Stomach (tissue), 19 donors: ENCODE measurements at places on chromosomes 11 and 22. TPM values are rescaled to one million over a fixed set of nuclear protein-coding genes. Genes with fewer than 3 reads are reported as not detected.

GRCh38 chr11:34214961-34215805 is 109.8 kb downstream of the NAT10 start:
- DNase-seq = no peak

- no peak for DNase-seq
These were observed 511.1 kb downstream of the SOX6 start for GRCh38 chr11:15845261-15845660.

The VWA5A gene
- 34.4 TPM for total RNA-seq

- peak; percentile 88 for DNase-seq
These were observed 3.6 kb downstream of the BCL9L start for GRCh38 chr11:118921929-118922744.

GRCh38 chr22:30025221-30025620 is 55.0 kb upstream of the HORMAD2 start:
- DNase-seq = no peak

DNA sequence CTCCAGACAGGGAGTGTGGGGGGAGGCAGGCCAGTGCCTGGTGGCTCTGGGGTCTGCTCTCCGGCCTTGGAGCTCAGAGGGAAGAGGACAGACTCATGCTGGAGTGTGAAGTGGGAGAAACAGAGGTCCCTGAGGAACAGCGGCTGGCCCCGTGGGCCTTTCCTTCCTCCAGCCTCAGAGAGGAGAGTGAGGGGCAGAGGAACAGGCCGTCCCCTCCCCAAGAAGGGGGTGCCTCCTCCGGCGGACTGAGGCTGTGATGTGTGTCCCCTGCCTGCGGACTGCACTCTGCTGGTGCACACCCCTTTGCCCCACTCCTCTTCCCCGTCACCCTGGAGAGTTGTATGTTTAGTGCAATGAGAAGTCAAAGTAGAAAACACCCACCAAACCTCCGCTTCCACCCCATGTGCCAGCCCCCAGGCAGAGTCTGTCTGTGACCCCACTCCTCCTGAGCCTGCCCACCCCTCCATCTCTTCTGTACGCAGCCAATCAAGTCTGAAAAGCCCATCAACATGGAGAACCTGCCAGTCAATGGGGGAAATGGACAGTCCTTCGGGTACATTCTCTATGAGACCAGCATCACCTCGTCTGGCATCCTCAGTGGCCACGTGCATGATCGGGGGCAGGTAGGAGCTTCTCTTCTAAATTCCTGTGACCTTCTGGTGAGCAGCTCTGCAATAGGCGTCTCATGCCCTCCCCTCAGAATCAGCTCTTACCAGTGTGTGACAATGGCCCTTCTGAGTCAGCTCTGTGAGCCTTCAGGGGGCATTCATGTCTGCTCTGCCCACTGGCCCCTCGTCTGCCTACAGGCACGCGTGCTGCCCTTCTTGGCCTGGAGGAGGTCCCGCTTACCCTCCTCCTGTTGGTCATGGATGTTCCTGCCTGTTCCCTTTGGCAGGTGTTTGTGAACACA is 39.0 kb downstream of the GLB1L2 start:
- DNase-seq = no peak

DNA sequence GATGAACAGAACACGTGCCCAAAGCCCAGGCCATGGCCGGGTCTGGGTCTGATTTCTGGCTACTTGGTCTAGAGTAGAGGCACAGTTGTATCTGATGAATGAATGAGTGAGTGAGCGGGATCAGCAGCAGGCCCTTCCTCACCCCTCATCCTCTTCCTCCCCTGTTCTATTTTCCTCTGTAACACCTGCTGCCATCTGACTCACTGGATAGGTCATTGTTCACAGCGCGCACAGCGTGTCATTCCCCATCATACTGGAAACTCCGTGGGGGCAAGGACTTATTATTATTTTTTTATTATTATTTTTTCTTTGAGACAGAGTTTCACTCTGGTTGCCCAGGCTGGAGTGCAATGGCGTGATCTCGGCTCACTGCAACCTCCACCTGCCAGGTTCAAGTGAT is 13.9 kb downstream of the NCF4 start:
- DNase-seq = no peak

DNA sequence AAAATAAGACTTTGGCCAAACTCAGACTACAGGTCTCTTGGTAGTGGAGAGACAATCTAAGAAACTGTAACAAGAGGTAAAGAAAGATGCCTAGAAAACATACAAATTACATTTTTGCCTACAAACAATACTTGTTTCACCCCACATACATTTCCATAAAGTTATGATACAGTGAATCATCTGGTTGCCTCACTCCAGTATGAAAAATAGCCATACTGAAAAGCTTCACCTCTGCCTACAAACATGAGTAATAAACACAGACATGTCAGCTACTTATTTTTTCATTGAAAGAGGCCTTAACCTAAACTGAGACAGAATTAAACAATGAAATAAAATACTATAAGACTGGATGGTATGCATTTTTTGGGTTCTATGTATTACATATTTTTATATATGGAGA is 1463.0 kb downstream of the FAM181B start:
- DNase-seq = no peak

DNA sequence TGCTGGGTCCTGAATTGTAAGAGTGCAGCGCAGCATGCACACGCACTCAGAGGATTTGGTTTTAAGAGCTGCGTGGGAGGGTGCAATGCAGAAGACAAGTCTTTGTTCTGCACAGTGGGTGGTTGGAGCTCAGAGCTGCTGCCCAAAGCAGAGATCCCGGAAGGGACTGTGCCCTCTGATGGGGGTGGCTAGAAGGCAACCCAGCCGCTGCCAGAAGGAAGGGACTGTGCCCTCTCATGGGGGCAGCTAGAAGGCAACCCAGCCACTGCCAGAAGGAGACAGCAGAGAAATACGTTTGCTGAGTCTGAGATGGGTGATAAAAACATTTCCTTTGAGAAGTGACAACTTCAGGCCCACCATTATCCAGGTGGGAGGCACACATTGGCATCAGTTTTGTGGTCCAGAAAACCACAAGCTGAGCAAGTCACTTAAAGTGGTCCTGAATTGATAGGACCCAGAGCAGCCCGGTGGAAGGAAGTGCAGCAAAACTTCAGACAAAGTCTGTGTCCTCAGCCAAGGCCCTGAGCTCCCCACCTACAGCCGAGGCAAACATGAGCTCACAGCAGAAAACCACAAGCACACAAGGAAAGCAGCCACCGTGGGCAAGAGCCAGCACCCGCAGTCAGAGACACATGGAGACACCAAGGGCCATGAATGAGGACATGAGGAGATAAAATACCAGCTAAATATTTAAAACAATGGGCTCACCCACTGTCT is 4.3 kb downstream of the KRTAP5-6 start:
- DNase-seq = no peak
